M059J (cell line): ENCODE measurements at places on chromosomes 6 and 20.

DNA sequence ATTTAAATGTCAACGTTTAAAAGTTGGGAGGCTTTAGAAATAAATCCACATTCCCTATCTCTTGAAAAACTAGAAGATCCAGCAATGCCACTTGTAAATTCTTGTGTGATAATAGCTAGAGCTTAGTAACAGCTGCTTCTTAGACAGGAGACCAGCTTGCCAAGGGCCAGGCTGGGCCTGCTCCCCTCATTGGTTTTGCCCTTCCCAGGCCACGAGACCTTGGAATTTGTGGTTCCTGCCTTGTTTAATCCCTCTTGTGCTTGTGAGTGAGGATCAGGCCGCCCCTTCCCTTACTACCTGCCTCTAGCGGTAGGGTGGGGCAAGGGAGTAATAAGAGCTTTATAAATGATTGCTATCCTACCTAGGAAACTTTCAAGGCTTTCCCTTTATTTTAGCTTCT lies 363.5 kb downstream of the SYNE1 start:
- peak; percentile 30 for DNase-seq

DNA sequence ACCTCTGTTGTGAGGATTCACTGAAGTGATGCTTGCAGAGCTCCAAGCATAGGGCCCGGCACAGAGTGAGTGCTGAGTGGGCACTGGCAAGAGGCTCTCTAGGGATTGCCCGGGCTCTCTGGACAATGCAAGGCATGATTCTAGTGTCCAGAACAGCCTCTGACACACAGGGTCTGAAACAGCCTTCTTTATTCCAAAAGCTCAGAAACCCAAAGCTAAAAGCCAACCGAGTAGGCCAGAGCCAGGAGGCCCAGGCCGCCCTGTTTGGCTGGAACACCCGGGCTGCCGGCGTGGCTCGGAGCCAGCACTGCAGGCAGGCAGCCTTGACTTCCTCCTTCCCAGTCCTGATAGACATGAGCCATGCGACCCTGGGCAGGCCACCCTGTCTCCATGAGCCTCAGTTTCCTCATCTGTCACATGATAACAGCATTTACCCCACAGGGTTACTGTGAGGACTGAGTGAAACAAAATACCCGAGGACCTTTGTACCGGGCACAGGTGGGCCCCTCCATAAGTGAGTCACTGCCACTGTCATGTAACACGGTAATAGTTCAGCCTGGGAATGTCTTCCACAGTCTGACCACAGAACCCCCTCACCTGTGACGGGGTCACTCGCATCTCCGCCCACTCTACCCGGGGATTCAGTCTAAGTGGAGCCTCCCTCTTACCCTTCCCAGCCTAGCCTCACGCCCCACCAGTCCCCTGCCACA lies 51.5 kb downstream of the PTPRT start:
- no peak for DNase-seq

DNA sequence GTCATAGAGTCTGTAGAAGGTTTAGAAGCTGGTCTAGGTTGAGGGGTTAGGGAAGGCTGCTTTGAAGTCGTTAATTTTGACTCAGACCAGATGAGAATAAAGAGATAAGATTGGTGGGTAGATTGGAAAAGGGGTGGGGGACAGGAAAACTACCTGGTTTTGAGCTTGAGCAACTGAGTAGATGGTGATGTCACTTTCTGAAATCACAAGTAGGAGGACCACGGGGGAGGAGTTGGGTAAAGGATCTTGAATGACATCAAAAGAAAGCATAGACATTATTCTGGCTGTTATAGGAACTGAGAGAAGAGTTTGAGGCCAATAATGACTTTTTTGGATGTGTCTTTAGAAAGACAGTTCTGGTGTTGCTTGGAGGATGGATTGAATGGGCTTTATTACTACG lies 4.1 kb upstream of the COL9A1 start:
- no peak for DNase-seq

DNA sequence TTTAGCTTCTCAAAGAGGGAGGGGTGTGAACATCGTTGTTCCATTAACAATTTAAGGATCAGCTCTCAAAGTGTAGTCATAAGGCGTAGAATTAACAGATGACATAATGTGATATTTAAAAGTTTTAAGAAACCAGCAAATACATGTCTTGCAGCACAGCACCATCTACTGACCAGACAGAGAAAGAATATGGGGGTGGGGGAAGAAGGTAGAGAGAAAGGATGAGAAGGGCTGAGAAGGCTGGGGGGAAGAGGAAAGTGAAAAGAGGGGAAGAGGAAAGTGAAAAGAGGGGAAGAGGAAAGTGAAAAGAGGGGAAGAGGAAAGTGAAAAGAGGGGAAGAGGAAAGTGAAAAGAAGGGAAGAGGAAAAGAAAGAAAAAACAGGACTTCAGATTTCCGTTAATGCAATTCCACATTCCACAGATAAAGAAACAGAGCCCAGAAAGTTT lies 80.9 kb downstream of the HAO1 start:
- peak; percentile 74 for DNase-seq

DNA sequence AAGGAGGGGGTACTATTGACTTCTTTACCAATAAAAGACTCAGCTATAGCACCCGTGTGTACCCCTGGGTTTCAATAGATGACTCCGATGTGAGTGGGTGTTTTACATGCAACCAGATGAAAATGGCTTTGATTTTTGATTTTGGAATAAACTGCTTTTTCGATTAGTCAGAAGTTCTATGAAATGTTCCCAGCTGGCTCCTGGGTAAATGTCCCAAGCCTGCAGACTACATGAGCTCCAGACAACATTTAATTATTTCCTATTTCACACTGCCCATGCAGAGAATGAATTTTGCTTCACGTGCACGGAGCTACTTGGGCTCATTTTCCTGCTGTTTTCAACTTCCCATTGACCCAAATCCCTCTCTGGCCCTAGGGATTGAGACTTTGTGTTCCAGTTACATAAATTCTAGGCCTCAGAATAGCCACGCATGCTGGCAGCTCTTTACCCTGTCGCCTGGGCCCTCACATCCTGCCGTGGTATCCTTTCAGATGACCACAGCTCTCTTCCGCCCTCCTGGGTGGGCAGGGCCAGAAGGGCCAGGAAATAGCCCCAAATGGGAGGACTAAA lies 59.7 kb downstream of the GPR6 start:
- no peak for DNase-seq

- peak; percentile 86 for DNase-seq
These were observed 48.5 kb upstream of the PDYN start for GRCh38 chr20:2042400-2042799.

GRCh38 chr6:155188707-155189496 lies 74.9 kb upstream of the CLDN20 start:
- peak; percentile 96 for DNase-seq

DNA sequence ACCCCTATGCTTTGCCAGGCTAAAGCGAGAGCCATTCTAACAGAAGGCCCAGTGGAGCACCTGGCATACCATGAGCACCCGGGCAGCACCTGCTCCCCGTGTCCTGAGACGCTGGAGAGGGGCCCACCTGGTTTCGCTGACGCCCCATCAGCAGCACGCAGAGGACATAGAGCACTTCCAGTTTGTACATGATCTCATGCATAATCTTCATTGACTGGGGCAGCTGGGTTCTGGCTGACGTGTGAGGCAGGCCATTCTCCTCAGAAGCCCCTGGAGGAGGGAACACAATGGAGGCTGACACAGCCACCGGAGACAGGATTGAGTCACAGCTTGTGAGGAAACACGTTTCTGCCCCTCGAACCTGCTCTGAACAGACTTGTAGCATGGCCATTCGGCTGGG lies 65.4 kb downstream of the MYH7B start:
- no peak for DNase-seq
